ENCODE measurements at places on chromosomes 12 and 14.

- DNase-seq, result no peak
These were observed 173.0 kb upstream of the WSCD2 start for GRCh38 chr12:107955966-107956643.

DNA sequence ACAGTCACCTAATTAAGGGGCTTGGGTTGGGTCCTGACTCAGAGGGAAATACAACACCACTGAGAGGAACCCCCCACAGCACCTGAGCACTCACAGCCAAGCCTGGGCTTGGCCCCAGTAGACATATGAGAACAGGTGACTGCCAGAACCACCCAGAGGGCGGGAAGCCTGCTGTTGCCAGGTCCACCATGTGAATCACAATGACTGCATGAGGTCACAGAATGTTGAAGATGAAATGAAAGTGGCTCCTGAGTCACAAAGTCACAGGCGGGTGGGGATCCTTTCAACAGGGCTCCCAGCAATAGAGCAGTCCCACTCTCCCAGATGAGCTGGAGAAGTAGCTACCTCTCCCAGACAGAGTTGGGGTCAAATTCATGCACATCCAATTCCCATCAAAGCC, at the start of gene LRRC74A:
TSS of gene LRRC74A (plus strand) at position 287 of the 400 bp plus-strand sequence. CDS start 290 bp downstream, outside the sequence.
- no peak for DNase-seq

- DNase-seq, result no peak
These were observed 216.6 kb upstream of the FKBP4 start for GRCh38 chr12:2578211-2578610.

GRCh38 chr14:105292826-105293711, 7.7 kb downstream of the BRF1 start:
- no peak for DNase-seq

DNA sequence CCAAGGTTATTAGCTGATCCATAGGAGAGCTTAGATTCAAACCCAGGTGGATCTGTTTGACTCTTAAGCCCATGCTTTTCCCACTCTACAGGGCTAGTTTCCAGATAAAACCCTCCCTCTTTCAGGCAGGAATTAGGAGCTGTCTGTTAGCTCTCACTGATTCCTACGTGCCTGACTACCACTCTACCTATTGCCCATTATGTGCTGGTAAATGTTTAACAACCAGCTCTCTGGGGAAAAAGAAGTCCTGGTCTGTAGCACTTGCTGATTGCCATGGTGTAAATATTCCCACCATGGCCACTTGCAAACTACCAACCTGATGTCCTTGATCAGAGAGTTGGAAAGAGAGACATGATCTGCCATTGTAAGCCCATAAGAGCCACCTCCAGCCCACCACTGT, 65.5 kb upstream of the BDKRB2 start:
- DNase-seq, result no peak

- DNase-seq, result no peak
These were observed 468.8 kb downstream of the NRXN3 start for GRCh38 chr14:78638926-78639325.

GRCh38 chr12:28645436-28645835, 455.2 kb downstream of the CCDC91 start:
- DNase-seq, result no peak

DNA sequence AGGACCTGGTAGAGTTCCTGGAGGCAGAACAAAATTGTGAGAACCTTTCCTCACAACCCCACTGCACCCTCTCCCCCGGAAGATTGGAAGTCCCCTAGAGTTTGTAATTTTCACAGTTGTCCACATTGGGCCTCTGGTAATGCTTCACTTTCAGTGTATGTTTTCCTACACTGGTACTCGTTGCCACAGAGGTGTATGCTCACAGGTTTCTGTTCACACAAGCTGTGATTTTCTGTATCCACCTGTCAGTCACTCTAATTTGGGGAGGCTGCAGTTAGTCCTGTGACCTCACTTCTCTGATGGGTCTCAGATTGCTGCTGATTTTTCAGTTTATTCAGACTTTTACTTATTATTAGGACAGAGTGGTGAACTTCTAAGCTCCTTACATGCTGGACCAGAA, 66.4 kb upstream of the BMP4 start:
- no peak for DNase-seq

DNA sequence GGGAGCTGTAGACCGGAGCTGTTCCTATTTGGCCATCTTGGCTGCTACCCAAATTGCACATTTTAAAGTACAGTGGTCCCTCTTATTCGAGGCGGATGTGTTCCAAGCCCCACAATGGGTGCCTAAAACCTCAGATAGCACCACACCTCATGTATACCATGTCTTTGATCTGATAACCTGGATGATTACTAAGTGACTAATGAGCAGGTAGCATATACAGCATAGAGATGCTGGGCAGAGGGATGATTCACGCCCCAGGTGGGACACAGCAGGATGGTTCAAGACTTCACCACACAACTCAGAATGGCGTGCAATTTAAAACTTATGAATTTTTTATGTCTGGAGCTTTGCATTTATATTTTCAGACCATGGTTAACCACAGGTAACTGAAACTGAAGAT, 255.0 kb downstream of the AKAP6 start:
- no peak for DNase-seq

- no peak for DNase-seq
These were observed 42.4 kb upstream of the GPATCH2L start for GRCh38 chr14:76109087-76109880.

DNA sequence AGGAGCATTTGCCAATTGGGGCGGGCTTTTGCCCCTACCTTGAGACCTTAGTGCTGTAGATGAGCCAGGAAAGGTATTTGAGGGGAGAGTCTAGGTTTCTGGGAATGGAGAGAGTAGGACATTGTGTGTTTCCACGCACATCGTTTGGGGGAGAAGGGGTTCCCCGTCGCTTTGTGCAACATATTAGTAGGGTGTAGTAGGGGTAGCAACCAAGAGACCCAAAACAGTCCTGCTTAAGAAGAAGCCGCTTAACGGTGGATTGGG, 694 bp upstream of the PTGES3 start:
- DNase-seq, result no peak

- DNase-seq, result no peak
These were observed 205.9 kb downstream of the KIF21A start for GRCh38 chr12:39237004-39237403.

GRCh38 chr12:234891-235415, 21.0 kb upstream of the SLC6A12 start:
- DNase-seq, result no peak

DNA sequence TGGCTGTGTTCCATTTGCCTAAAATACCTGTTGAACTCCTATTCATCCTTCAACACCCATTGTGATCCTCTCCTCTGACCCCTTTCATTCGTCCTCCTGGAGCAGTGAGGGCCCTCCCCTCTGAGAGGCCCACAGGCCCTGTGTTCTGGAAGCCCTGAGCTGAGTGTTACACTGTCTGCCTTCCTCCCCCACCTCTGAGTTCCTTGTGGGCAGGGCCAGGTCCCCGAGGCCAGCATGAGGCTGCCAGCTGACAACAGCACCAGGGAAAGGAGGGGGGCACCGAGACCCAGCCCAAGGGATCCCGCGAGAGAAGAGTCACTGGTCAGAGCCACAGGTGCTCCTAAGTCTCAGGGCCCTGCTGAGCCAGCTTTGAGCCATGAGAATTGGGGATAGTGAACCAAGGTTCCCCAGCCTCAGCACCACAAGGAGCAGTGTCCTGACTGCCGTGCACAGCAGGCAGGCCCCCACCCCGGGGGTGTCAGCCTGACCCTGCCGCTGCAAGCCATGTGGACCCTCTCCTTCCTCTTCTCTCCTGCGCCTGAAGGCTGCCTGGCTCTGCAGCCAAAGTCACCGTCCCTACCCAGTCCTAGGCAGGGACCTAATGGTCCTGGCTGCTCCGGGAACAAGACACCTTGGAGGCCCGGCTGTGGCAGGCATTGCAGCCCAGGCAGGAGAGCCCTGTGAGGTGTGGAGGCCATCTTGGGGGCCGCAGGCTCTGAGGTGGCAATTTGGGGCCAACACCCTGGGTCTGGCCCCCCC, 52.5 kb downstream of the BEGAIN start:
- DNase-seq, result no peak

- DNase-seq, result no peak
These were observed 58.0 kb upstream of the ELK3 start for GRCh38 chr12:96136161-96136560.

GRCh38 chr14:21385188-21385904, 1.5 kb upstream of the SUPT16H start:
- no peak for DNase-seq

- no peak for DNase-seq
These were observed 69.5 kb upstream of the SLC24A4 start for GRCh38 chr14:92253381-92253894.

- no peak for DNase-seq
These were observed 210.6 kb upstream of the RTL1 start for GRCh38 chr14:101113835-101114725.
